ENCODE measurements at places on chromosomes 3 and 15. TPM values are rescaled to one million over a fixed set of nuclear protein-coding genes. Genes with fewer than 3 reads are reported as not detected.

The TNFSF10 gene
- total RNA-seq, result 30.8 TPM

GRCh38 chr3:176119826-176120225 is 1077.5 kb downstream of the TBL1XR1 start:
- no peak for DNase-seq

DNA sequence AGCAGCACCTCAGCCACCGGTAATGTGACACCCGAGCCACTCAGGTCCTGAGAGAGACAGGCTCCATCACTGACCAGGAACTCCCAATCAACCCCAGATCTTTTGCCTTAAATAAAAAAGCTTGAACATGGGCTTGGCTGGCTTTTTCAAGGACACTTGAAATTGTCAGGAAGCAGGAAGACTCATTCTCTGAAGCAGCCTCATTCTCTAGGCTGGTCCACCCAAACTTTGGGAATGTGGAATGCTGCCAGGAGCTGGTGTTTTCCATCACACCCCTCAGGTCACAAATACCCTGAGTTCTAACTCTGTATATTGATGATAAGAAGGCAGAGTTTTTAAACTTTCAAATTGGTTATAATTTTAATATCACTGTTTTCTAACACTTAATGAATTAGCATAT is 17.0 kb downstream of the CXCR6 start:
- DNase-seq, result no peak

The MYD88 gene
- total RNA-seq, result 8.1 TPM

The HEXA gene
- total RNA-seq, result 46.7 TPM

GRCh38 chr15:39850436-39850835 is 67.8 kb upstream of the FSIP1 start:
- DNase-seq, result no peak

DNA sequence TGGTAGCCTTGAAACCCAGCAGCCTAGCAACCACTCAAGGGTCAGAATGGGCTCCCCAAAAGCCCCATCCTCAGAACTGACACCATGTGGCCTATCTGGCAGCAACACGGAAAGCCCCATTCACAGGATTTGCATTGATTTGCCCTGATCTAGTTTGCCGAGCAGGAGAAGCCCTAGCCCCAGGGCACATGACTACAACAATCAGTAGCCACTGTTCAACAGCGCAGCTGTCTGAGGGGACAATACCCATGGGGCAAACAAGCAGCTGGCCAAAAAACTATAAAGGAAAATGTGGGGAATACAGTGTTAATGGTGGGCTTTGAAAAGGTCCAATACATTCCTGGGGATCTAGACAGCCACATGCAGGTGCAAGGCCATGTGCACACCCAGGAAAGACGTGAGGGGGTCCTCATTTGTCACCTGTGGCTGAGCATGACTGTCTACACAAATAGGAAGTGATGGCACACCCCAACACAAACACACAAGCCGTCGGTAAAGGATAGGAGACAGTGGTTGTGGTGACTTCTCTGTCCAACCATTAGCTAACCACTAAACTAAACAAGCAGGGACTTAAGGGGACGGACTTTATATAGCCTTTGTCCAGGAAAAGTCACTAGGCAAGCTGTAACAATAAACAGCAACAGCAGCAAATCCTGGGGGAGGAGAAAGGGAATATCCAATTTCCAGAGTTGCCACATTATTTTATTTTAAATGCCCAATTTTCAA is 113.7 kb downstream of the LRIG1 start:
- no peak for DNase-seq

GRCh38 chr15:73305331-73306211 is 63.2 kb downstream of the HCN4 start:
- peak; percentile 60 for DNase-seq

DNA sequence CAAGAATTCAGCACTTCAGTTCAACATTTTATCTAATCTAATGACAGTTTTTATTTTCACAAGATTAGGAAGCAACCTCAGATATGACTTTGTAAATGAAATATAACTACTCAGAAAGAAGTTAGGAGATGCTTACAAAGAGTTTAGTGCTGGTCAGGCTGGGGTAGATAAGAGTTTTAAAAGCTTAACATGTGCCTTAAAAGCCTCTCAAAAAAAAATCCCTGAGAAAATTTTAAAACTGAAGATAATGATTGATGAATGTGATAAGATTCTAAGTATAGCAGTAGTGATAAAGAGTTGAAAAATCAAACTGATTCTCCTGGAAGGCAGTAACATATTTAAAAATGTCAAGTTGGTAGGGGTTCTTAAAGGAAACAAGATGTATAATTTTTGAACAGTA is 478.2 kb downstream of the NLGN1 start:
- DNase-seq, result no peak

GRCh38 chr3:16864610-16865313 is 20.0 kb upstream of the PLCL2 start:
- no peak for DNase-seq

GRCh38 chr3:95775486-95776094 is 1038.8 kb upstream of the EPHA6 start:
- DNase-seq, result no peak

DNA sequence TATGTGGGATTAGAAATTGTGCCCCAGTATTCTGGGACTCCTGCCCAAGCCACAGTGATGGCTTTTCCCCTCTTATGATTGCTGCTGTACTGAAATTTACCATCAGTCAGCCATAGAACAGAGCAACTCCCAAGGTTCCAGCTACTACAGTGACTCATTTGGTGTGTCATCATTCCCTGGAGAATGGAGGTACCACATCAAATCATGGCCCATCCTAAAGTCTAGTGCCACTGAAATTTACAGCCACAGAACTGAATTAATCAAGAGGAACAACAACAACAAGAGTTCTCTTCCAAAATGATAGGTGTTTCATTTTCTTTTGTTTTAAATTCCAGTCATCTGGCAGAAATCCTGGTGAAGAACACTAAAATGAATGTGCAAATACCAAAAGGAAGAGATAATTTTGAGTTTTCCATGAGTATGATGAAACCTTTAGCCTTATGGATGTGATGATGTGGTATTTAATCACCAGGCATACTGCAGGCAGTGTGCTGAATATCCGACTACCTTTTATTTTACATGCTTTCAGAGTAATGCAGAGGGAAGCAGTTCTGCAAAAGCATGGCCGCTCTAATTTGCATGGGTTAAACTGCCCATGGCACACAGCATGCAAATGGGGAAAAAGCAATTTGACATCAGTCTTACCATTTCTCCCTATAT is 75.6 kb upstream of the SLC2A2 start:
- DNase-seq, result peak; percentile 60

DNA sequence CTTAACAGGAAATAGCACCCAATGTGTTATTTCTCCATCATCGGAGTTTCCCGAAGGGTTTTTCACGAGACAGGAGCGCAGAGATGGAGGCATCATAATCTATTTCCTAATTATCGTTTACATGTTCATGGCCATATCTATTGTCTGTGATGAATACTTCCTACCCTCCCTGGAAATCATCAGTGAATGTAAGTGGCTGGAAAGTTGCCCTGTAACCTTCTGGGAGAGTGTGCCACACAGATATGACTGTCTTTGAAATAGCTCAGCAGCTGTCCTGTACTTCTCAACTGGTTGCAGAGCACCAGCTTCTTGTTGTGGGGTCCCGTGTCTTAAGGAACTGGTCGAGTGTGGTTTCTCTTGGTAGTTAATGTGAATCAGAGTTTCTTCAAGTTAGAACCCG is 1.1 kb downstream of the SLC24A5 start:
- no peak for DNase-seq

GRCh38 chr3:9193633-9194195 is 55.7 kb downstream of the SRGAP3 start:
- DNase-seq, result no peak

DNA sequence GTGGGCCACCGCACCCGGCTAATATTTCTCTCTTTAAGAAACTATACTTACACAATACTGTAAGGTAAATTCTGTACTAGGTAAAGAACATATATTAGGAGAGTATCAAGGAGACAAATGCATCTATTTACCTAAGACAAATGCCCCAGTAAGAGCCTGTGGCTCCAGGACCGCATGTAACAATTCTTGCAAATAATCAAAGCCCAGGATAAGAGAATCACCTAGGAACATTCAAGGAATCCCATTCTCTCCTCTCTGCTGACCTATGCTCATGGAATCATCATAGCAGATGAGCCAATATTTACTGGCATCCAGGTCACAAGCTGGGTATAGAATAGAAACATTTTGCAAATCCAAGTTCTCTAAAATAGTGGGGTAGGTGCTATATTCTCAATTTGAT is 347.7 kb downstream of the FOXP1 start:
- DNase-seq, result no peak

- DNase-seq, result no peak
Observed at GRCh38 chr15:67955252-67955651, 98.9 kb upstream of the PIAS1 start.

- DNase-seq, result peak; percentile 25
Observed at GRCh38 chr3:61565569-61565968, 4.2 kb downstream of the PTPRG start.

The CEP152 gene
- 15.4 TPM for total RNA-seq

All from Daoy (cell line).